ENCODE measurements at places on chromosomes 5 and 9.

DNA sequence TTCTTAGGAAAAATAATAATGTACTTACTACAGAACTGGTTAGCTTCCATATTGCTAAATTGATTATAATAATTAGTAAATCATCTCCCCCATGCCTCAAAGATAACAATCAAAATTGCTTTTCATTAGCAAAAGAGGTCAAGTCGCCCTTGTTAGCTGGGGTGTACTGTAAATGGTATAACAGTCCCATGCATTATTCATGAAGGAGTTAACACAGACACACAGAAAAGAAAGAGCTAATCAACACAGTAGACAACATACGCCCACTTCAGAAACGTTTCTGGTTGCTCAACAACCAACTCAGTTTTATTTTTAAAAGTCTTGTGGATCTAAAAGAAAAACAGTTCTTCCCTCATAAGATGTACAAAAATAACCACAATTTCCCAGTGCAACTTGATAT lies 100.2 kb downstream of the MPDZ start:
- DNase-seq: no peak

GRCh38 chr5:179805070-179805528 lies 1.6 kb downstream of the MGAT4B start:
- no peak for DNase-seq

- DNase-seq: no peak
These were observed 15.7 kb downstream of the TMEM8B start for GRCh38 chr9:35844628-35845270.

DNA sequence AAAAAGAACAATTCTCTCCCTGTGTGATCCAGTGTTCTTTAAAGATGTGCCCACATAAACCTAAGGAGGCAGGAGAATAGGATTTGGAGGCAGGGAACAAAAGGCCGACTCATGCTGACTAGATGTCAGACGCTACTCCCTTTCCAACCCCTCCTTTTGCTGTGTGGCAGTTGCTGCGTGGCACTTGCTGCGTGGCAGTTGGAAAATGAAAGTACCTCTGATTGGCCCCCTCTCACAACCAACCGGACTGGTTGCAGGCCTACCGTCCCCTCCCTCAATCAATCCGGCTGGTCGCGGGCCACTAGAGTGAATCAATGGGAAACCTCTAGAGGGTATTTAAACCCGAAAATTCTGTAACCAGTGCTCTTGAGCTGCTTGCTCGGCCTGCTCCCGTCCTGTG lies 551.0 kb downstream of the KIF4B start:
- no peak for DNase-seq

DNA sequence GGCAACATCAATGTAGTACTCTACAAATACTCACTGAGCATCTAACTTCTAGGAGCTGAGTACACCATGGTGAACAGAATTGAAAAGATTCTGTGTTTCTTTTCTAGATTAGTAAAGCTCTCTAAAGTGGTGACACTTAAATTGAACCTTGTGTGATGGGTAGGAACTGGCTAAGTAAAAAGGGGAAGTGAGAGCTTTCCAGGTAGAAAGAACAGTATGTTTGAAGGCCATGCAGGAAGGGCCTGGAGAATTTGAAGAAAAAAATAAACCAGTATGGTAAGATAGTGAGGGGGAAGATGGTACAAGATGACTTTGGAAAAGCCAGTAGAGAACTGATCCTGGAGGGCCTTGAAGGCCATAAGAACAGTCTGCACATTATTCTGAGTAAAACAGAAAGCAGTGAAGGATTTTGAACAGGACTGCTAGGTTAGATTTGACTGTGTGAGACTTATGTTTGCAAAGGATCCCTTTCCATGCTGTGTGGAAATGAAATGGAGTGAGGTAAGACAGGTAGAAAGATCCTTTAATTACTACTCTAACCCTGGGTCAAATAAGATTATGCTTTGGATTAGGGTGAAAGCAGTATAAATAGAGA lies 46.7 kb upstream of the UBQLN1 start:
- DNase-seq: no peak

DNA sequence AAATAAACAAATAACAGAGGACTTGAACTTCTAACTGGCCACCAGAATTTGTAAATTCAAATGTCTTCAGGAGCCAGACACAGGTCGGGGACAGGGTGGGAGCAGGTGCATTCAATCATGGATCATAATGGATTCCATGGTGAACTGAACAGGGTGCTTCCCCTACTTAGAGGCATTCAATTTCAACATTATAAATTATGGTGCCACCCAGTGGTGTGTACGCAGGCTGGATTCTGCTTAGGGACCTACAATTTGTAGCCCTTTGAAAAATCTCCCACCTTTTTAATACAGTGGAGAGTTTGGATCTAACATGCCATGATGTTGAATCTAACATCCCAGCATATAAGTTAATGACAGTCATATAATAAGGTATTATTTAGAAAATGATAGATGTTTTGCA lies 22.3 kb downstream of the KLF9 start:
- no peak for DNase-seq

GRCh38 chr9:130042406-130042884 lies 544 bp downstream of the FNBP1 start:
- DNase-seq: no peak

GRCh38 chr5:61410811-61411210 lies 78.8 kb downstream of the ZSWIM6 start:
- DNase-seq: no peak

- DNase-seq: no peak
These were observed 9.0 kb downstream of the HTR1A start for GRCh38 chr5:63953217-63953616.

DNA sequence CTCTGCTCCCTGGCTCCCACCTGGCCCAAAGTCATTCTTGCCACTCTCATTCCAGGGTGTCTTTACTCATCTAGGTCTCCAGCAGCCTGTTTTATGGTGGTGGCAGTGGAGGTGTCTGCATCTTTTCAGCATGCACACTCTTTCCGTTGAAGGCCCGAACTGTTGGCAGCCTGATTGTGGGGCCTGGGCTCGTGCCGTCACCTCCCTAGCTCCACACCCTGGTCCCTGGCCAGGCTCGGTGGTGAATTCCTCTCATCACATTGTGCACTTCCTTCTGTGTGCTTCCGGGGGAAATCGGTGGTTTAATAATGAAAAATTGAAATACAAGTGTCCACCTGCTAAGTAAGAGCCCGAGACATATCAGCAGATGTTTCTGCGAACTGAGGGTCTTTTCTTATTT lies 214.3 kb downstream of the TRIO start:
- DNase-seq: no peak

- DNase-seq: no peak
These were observed 315.2 kb upstream of the DMAC1 start for GRCh38 chr9:8114826-8115225.

- no peak for DNase-seq
These were observed 63.1 kb downstream of the SLC12A2 start for GRCh38 chr5:128146671-128147070.

DNA sequence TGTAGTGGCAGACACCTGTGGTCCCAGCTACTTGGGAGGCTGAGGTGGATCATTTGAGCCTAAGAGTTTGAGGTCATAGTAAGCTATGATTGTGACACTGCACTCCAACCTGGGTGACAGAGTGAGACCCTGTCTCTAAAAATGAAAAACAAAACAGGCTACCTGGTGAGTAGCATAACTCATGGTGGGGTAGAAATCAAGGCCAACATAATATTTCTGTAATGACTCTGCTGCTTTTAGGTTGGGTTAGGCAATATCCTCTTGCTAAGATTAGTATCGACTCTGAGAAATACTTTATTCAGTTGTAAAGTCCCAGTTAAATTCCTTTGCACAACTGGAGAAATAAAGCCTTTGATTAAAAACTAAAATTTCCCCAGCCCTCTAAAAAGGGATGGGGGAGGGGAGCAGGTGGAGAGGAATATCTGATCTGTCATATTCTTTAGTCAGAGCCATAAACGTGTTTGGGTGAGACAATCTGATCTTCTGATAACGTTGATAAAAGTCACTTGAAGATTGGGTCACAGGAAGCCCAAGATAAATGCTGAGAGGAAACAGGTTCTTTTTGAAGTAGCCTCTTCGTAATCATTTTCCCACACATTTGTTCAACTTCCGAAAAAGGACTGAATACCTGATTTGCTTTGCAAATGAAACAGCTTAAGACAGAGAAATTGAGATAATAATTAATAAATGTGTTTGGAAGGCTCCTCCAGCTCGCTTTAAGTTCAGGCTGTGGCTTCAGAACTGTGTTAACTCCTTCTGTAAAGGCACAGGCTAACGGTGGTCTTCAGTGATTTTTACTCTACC lies 14.9 kb downstream of the IL4 start:
- DNase-seq: no peak

DNA sequence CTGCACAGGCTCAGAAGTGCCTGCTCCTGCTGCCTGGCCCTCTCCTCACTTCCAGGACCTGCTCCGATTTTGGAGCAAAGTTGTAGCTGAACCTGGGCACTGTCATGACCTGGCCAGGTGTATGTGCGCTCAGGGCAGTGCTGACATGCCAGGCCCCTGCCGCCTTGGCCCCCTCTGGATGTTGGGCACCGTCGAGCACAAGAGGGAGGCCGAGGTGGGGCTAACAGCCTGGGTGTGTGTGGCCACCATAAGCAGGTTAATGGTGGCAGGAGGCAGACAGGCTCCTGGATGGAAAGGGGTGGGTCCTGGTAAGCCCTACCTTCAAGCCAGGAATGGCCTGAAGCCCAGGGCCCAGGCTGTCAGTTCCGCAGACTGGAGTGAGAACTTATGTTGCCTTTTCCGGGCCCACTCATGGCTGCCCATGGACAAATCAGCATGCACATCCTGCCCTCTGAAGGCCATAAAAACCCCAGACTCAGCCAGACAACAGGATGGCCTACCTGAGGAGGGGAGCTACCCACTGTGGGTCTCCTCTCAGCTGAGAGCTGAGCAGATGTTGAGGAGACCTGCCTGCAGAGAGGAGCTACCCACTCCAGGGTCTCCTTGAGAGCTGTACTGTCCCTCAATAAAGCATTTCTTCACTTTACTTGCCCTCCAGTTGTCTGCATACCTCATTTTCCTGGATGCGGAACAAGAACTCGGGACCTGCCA lies 66.2 kb downstream of the NACC2 start:
- DNase-seq: no peak
